ENCODE measurements at places on chromosomes 3 and 15.

- no peak for DNase-seq
These were observed 35.0 kb upstream of the MGLL start for GRCh38 chr3:127857333-127857732.

- no peak for DNase-seq
These were observed 114.4 kb downstream of the PDZRN3 start for GRCh38 chr3:73510334-73510733.

DNA sequence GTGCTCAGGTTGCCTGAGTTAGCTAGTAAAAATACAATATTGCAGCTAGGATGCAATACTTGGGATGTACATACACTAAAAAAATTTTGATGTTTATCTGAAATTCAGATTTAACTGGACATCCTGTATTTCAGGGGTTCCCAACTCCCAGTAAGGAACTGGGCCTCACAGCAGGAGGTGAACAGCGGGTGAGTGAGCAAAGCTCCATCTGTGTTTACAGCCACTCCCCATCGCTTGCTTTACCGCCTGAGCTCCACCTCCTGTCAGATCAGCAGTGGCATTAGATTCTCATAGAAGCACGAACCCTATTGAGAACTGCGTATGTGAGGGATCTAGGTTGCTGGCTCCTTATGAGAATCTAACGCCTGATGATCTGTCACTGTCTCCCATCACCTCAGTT lies 285.1 kb upstream of the PROK2 start:
- DNase-seq: no peak

DNA sequence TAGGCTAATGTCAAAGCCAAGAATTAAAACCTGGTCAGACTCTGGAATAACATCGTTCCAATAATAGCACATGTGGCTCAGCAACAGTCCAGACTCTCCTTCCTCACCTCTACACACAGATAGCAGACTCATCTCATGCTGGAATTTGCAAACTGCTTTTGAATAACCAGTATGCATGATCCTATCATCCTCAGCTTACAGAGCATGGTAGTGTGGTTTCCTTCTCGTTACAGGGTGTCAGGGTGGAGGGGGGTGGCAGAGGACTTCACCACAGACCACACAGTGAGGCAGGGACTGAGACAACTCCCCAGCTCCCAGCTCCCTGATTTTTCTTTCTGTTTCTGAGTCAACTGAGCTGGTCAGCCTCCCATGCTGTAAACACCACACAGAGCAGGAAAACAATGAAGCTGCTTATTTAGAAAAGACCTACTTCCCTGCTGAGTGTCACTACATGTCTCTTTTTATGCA lies 101.6 kb downstream of the RPL22L1 start:
- DNase-seq: no peak

DNA sequence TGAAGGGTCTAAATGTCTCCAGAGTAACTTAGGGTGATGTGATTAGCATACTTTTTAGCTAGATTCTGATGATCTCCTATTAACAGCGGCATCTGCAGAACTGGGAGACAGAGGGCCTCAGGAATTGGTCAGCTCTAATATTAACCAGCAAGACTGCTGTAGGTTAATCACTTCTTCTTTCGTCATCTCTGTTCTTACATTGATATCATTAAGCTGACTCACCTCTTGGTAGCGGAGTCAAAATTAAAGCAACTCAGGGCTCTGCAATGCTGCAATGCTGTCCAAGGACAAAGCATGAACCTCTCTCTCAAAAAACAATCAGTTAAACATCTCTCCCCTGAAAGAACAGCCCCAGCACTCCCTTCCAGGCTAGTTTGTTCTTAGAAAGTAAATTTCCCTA lies 57.5 kb upstream of the TRA2B start:
- DNase-seq: no peak

- DNase-seq: no peak
These were observed 9.7 kb downstream of the ITIH4 start for GRCh38 chr3:52820736-52821135.

DNA sequence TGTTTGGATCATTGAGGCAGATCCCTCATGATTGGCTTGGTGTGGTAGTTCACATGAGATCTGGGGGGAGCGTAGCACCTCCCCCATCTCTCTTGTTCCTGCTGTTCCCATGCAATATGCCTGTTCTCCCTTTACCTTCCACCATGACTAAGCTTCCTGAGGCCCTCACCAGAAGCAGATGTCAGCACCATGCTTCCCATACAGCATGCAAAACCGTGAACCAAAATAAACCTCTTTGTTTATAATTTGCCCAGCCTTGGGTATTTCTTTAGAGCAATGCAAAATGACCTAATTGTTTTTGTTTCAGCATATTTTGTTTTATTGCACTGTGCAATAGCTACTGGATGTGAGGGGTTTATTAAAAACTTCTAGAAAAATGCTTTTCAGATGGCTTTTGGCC lies 56.6 kb upstream of the CHST2 start:
- DNase-seq: no peak
